ENCODE measurements at places on chromosomes 1 and 21.

DNA sequence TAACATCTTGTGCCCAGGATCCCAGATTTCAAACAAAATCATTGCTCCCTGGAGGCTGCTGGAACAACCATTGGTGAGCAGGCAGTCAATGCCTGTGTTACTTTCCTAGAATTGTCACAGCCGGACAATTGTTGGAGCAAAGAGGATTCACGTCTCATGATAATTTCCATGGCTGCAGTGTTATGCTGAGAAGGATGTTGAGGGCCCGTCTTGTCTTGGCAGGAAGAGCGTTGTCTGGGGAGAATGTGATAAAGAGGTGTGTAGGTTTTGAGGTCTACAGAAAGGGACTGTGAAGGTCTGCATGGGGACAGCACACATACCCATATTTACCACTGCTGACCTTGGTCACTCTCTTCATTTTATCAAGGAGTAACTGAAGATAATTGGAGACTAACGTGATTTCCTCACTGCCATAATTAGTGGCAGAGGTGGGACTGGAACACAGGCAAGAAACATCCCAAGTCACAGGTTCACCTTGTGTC lies 6.3 kb downstream of the MECR start:
- no peak for DNase-seq

DNA sequence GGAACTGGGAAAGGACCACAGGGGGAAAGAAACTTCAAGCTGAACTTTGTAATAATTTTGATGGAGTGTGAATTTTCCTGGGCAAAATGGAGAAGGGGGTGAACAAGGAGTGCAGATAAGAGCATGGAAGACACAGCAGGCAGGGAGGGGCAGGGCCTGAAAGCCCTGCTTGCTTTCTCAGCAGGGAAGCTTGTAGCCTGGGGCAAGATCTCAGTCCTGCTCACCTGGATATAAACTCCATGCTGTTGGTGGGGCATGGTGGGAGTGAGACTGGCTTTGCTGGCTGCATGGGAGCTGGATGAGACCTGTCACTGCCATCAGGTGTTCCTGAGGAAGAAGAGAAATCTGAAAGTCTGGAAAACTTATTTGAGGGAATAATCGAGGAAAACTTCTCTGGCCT lies 58.7 kb upstream of the RC3H1 start:
- no peak for DNase-seq

- no peak for DNase-seq
Observed at GRCh38 chr1:89310505-89310904, 37.8 kb upstream of the GBP5 start.

- DNase-seq: no peak
Observed at GRCh38 chr1:41239988-41240610, 2.0 kb downstream of the SCMH1 start.

DNA sequence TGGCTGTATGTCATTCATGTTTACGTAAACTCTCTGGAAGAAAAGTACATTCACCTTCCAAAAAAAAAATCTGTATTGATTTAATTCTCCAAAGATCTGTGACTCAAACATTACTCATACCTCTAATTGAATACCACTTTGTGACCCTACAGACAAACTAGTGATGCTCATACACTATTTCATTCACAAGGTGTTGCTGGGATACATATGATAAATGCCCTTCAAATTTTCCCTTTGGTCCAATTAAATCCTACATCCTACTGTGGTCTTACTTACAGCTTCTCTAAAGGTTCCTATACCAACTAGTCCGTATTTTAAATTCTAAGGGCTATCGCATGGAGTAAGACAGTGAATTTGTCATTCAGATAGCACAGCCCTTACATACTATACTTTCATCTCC lies 26.8 kb upstream of the CADM3 start:
- no peak for DNase-seq

GRCh38 chr1:202237052-202237451 lies 43.5 kb downstream of the LGR6 start:
- peak; percentile 19 for DNase-seq

- DNase-seq: no peak
Observed at GRCh38 chr1:152107984-152108881, 7.0 kb downstream of the TCHH start.

DNA sequence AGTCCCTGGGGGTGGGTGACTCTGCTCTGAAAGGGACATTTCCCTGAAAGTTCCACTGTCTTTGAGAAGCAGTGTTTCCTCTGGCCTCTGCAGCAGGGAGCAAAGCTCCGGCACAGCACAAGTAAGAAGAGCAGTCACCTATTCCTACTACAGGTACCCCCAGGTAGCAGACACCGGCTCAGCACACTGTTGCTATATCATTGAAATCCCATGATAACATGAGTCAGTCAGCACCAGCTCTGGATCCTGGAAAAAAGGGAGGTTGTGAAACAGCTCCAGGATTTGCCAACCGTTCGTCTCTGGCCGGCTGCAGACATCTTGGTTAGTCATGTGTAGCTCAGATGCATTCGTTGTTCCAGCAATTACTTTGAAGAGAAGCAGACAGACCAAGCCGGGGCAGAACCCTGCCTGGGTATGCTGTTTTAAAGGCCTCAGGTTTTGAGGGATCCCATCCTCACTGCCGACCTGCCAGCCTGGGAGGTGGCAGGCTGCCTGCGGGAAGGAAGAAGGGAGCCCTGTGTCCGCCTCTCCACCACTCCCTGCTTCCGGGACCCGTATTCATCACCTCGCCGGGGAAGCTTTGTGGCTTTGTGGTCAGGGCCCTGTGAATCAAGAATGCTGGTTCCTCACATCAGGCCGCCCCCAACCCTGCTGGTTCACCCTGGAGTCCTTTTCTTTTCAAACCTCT lies 139.2 kb downstream of the CLIC6 start:
- DNase-seq: peak; percentile 70

DNA sequence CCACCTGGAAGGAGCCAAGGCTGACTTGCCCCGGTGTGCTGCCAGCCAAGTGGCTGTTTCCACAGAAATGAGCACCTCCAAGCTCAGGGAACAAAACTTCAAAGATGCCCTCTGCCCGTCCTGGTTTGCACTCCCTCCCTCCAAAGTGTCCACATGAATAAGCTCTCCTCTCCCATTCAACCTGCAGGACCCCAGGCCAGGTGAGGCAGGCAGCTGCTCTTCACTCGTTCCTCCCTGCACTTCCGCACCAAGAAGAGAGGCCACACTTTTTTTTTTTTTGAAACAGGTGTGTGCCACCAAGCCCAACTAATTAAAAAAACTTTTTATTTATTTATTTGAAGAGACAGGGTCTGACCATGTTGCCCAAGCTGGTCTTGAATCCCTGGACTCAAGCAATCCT lies 18.5 kb upstream of the CLIC4 start:
- DNase-seq: no peak

DNA sequence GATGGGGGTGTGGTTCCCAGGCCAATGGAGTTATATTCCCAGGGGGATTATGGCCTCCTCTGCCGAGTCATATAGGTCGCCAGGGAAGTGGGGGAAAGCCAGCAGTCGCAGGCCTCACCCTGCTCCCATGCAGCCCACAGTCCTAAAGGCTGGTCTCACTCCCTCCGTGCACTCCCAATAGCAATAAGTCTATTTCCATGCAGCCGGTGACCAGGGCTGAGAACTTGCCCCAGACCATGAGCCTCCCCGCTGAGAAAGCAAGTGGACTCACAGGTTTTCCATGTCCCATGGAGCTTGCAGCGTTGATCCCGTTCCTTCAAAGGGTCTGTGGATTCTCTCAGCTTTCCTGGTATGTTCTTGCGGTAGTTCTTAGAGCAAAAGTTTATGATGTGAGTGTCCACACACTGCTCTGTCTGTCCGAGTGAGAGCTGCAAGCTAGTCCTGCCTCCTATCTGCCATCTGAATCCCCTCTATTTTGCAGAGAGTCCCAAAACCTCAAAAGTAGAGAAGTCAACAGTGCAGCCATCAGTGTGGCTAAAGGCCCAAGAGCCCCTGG lies 81.7 kb upstream of the TMPRSS2 start:
- no peak for DNase-seq
